ENCODE measurements at places on chromosomes 13 and 19. TPM values are rescaled to one million over a fixed set of nuclear protein-coding genes. Genes with fewer than 3 reads are reported as not detected.

Gene ODAD3
- not detected for total RNA-seq

Gene IER2
- total RNA-seq: 130 TPM

Gene ZFP82
- total RNA-seq: 6.1 TPM

DNA sequence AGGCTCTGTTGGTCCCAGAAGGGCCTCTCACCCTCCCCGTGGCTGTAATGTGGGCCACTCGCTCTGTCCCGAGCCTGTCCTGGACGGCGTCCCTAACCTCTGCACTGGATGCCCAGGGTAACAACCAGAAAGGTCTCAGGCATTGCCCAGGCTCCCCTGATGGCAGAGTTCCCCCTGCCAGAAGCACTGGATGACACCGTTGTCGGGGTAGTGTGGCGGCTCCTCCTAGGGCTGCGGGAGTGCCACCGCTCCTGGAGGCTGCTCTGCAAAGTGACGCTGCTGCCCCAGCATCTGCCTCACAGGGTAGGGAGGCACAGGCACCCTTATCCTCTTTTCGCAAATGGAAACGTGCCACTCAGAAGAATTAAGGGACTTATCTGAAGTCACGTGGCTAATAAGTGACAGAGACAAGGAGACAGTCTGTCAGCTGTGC lies 32.0 kb downstream of the MPHOSPH8 start:
- DNase-seq: no peak

DNA sequence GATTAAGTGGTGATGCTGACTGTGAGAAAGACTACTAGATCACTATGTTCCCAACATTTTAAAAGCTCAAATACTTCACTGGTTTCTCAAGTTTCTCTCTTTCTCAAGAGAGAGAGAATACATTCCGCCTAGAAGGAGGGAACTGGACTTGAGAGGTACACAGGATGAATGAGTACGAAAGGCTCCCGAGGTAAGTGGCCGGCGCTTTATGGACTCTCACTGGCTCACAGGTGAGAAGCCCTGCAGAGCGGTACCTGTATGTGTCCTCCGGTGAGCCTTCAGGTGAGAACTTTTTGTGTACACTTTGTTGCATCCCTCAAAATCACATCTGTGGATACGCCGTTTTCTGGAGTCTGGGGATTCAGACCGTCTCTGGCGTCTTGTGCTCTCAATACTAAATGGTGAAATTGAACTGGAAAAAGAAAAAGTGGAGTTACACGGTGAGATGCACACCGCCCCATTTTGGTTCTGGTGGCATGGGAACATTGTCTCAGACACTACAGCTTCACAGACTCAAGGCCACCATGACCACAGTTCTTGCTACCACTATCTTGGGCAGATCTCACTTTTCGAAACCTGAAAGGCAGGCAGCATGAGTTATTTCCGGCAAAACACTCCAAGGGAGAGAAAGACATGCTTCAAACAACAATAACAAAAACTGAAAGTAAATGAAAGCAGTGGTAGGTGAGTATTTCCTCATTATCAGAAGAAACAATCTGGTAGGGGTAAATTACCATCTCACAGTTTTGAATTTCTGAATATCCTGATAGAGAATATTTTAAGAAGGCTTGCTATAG lies 418.9 kb downstream of the KLF12 start:
- DNase-seq: no peak

- DNase-seq: no peak
These were observed at the start of gene MYBPC2 for GRCh38 chr19:50432221-50433028. Gene MYBPC2, plus strand, starts transcription at chr19:50432892. Its CDS starts 62 bp downstream, at chr19:50432954.
